ENCODE measurements at places on chromosomes 1 and 21.
A peak's percentile ranks its signal among the peaks of the same experiment; 100 is the strongest.

GRCh38 chr1:20483833-20484518 lies 2.0 kb downstream of the CAMK2N1 start:
- no peak for DNase-seq

DNA sequence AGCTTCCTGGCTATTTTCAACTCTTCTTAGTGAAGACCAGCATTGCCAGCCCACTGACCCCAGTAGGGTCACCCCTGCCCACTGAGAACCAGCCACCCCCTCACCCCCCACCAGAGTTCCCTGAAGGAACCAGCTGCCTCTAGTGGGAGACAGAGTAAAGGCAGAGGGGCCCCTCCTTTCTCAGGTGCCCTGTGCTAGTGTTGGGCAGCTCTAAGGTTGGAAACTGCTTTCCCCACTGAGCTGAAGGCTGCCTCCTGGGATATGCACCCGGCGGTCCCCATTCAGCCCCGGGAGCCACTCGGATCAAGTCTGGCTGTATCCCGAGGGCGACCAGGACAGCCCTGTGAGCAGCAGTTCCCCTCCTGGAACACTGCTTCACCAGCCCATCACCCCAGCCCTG lies 111.0 kb downstream of the PGBD5 start:
- DNase-seq, result no peak

- no peak for DNase-seq
These were observed 629 bp downstream of the TAF5L start for GRCh38 chr1:229625071-229625914.

DNA sequence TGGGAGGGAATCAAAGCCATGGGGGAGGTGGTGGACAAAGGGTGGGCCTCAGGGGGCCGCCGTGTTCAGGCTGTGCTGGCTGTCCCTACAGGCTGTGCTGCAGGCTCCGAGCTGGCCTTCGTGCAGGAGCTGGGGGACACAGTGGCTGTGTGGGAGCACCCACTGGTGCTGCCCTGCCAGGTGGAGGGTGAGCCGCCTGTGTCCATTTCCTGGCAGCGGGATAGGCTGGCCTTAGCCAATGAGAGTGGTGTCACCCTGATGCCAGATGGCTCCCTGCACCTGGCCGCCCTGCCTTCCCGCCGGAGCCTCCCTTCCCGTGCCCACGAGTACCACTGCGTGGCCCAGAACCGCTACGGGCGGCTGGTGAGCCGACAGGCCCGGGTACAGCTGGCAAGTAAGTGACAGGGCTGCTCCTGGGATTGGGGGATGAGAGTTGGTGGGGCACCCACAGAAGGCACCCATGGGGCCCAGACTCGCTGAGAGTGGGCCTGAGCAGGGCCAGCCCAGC lies 20.2 kb downstream of the SLC27A3 start:
- DNase-seq, result no peak

GRCh38 chr1:176384841-176385240 lies 78.1 kb upstream of the PAPPA2 start:
- no peak for DNase-seq

- DNase-seq, result no peak
These were observed 22.2 kb downstream of the MAPKAPK2 start for GRCh38 chr1:206706806-206707366.

- DNase-seq, result peak; percentile 56
These were observed 80.3 kb upstream of the ARTN start for GRCh38 chr1:43853161-43853921.

Measured in AG09309 (cell line).